ENCODE measurements at places on chromosomes 7 and 10.

DNA sequence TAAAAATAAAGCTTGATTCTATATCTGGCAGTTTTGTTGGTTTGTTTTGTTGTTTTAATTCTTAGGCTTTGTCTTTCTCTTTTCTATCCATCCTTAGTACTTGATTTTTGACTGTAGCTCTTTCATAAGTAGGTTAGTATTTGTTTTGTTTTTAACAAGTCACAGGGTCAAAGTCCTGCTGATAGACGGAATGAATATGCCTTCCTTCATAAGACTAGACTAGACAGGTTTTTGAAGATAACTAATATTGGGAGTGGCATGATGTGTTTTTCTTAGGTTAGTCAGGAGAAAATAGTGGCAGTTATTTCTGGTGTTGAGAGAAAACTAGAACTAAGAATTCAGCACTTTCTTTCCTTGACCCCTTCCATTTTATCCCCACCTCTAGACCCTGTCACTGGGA, 50.4 kb downstream of the CASD1 start:
- DNase-seq: no peak

DNA sequence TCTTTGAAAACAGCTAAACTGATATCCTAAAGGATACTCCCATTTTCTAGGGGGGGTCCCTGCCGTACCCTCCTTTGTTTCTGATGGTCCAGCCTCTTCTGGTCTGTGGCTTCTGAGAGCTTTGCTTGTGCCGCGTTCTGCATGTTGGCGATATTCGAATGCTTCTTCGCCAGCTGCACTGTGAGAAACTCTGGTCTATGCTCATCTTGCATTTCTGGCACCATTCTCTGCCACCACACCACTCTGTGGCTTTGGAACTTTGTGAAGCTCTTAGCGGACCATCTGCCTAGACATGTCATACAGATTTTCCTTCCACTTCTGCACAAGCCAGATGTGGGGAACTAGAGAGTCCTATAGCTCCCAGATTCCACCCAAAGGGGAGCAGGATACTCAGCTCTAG, 197.2 kb downstream of the REEP3 start:
- no peak for DNase-seq

GRCh38 chr7:144489504-144489903, 86.0 kb upstream of the NOBOX start:
- DNase-seq: no peak

DNA sequence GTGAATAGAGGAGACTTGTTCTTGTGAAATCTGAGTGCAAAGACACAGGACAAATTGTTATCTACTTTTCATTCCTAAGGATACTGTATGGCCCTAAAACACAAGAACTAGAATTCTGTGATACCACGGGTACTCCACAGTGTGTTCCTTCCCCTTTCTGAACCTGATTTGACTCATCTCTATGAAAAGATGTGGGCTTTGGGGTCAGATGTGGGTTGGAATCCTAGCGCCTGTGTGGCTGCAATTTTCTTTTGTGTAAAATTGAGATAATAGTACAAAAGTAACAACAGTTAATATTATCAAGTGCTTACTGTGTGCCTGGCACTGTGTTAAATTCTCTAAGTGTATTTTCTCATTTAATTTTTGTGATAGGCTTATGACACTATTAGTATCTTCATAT, 8.1 kb downstream of the SRGN start:
- no peak for DNase-seq

GRCh38 chr7:67343572-67343971, 346.9 kb downstream of the TYW1 start:
- DNase-seq: no peak

DNA sequence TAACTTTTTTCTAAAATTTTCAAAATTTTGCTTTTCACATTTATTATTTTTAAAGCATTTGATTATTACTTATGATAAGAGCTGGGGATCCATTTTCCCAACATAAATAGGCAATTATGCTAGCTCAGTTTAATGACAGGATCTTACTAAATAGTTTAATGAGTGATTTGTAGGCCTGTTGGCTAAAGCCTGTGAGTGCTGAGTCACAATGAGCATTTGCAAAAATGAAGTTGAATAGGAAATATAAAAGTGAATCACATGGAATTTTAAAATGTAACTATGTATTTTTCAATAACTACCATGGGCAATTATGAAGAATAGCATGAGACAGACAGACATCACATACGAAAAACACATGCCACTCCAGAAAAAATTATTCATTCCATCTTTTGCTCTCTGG, 45.1 kb upstream of the ZPBP start:
- no peak for DNase-seq

- no peak for DNase-seq
Observed at GRCh38 chr7:90944021-90944420, 320.2 kb upstream of the FZD1 start.

GRCh38 chr7:149474309-149475120, 13.7 kb upstream of the ZNF777 start:
- no peak for DNase-seq

DNA sequence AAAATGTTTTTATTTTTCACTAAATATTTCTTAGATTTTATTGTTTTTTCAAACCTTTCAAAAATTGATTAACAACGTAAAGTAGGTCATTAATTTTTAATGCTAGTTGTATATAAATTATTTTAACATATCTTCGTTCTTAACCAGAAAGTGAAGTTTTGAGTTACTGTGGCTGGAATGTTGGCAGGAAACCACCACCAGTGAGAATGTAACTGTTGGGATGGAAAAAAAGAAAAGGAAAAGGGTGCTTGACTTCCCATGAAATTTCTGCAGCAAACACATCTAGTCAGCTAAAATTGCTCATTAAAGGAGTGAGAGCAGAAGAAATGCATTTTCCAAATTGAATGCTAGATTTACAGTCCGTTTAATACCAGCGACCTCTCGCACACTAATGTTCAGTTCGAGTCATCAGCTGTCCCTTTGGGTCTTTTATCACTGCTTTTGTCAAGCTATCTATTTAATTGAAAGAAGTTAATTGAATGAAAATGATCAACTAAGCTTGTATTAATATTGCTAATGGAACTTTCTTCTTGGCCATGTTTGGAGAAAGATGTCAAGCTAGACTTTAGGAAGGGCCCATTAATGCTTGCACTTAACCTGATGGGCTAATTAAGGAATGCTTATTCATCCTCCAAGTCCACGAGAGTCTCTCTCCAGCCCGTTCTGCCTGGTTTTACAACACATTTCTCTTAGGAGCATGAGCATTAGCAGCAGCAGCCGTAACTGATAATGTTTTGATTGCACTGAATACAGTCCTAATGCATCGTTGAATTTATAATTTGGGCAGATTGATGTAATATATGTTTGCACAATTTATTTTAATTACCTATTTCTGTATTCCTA, 70.1 kb downstream of the UBE3C start:
- DNase-seq: no peak

All from putamen (tissue), 1 donor.